GF-D8 (cell line): ENCODE measurements at places on chromosomes 12 and 14.
A peak's percentile ranks its signal among the peaks of the same experiment; 100 is the strongest.

- no peak for DNase-seq
Measured at GRCh38 chr14:63470962-63471793, 72.0 kb downstream of the PPP2R5E start.

- no peak for DNase-seq
Measured at GRCh38 chr14:65214741-65215140, 112.4 kb upstream of the MAX start.

GRCh38 chr14:68476212-68477109 is 316.4 kb downstream of the ZFP36L1 start:
- no peak for DNase-seq

DNA sequence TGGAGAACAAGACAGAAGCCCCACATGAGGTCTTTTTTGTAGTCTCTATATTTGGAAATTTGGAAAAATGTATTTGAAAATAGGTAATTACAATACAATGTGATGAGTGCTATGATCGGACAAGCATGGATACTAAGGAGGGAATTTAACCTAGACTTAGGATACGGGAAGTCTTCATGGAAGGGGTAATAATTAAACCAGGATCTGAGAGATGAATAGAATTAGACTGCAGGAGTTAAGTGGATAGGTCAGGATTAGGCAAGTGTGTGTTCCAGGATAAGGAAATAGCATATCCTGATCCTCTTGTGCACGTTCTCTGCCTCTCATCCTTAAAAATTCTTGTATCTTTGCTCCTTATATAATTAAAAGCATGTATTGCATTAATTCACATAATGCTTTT is 223.3 kb upstream of the PRICKLE1 start:
- no peak for DNase-seq

- DNase-seq, result peak; percentile 8
Measured at GRCh38 chr14:21913759-21914158, 240.1 kb upstream of the OR4E1 start.

GRCh38 chr14:28656704-28657255 is 109.8 kb upstream of the FOXG1 start:
- DNase-seq, result no peak

DNA sequence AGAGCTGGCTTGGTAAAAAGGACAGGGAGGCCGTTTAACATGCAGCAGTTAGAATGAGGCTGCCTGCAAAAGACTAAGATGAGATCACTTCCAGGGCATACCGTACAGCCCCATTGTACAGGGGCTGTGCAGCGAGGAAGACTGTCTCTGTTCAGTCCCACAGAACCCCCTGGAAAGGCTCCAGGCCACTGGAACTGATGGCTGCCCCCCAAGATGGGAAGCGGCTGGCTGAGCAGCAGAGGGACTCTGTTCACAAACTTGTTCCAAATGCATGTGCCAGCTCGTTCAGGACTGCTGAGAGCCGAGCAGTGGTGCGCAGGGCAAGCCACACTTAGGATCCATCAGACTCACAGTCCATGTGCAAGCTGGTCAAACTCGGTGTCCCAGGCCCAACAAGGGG is 82.9 kb downstream of the CHGA start:
- no peak for DNase-seq

- no peak for DNase-seq
Measured at GRCh38 chr12:47547077-47547476, 158.8 kb downstream of the RPAP3 start.

GRCh38 chr14:74977164-74977900 is 21.9 kb upstream of the PGF start:
- no peak for DNase-seq

DNA sequence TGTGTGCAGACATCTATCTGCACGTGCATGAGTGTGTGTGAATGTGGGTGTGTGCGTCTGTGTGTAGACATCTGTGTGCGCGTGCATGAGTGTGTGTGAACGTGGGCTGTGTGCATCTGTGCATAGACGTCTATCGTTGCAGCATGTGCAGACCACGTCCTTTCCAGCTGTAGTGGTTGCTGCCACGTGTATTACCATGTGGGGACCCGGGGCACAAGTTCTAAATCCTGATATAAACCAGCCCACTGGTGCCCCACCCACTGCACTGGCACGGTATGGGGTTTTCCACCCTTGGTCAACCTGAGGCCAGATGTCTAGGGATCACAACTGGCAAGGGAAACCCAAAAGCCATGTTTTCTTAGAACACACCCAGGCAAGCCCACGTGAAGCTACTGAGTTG is 197.0 kb downstream of the ANO2 start:
- DNase-seq, result no peak

GRCh38 chr12:82996168-82996812 is 309.6 kb downstream of the TMTC2 start:
- DNase-seq, result no peak

DNA sequence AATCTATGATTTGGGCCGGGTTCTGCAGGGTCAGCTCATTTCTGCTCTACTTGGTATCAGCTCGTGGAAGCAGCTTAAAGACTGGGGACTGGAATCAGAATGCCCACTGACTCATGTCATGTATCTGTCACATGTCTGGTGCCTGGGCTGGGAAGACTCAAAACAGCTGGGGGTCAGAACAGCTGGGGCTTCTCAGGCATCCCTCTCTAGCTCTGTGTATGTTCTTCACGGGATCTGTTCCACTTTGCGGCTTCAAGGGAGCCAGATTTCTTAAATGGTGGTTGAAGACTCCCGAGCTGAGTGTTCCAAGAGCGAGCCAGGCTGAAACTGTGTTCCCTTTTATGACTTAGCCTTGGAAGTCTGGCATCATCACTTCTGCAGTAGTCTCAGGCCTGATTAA is 11.9 kb downstream of the AEBP2 start:
- no peak for DNase-seq

- DNase-seq, result no peak
Measured at GRCh38 chr12:88298761-88299242, 156.7 kb downstream of the TMTC3 start.

DNA sequence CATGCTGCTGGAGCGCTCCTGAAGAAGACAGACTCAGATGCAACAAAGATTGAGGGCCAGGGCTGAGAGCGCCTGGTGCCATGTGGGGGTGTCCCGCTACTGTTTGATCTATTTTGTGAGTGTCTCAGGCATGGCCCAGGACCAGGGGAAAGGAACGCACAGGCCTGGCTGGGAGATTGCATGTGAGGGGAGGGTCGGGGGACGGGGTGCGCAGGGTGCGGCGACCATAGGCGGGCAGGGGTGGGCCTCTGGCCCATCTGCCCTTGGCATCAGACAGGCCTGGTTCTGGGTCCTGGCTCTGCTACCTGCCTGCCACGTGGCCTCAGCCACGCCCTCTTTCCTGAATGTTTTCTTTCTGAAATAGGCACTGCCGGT is 47.5 kb downstream of the BEGAIN start:
- DNase-seq, result no peak

DNA sequence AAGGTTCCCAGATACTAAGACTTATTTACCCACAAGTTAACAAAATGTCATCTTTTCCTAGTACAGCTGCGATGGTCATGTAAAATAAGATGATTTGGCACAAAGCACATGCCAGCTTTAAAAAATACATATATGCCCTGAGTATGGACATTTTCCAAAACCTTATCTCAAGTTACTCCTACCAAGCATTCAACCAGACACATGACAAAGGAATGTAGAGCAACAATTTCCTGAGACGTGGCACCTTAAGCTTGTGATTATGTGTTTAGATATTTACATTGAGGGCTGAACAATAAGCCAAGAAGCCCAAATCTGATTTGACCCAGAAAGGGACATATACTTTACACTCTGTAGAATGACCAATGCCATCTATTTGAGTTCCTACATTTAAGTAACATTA is 24.5 kb upstream of the OVCH1 start:
- no peak for DNase-seq

GRCh38 chr12:67989184-67989920 is at the start of gene IFNG-AS1:
IFNG-AS1 (plus strand) TSS chr12:67989447.
- no peak for DNase-seq

- no peak for DNase-seq
Measured at GRCh38 chr12:71556875-71557274, 106.8 kb downstream of the ZFC3H1 start.

- DNase-seq, result no peak
Measured at GRCh38 chr12:22670762-22671161, 45.8 kb downstream of the ETNK1 start.

DNA sequence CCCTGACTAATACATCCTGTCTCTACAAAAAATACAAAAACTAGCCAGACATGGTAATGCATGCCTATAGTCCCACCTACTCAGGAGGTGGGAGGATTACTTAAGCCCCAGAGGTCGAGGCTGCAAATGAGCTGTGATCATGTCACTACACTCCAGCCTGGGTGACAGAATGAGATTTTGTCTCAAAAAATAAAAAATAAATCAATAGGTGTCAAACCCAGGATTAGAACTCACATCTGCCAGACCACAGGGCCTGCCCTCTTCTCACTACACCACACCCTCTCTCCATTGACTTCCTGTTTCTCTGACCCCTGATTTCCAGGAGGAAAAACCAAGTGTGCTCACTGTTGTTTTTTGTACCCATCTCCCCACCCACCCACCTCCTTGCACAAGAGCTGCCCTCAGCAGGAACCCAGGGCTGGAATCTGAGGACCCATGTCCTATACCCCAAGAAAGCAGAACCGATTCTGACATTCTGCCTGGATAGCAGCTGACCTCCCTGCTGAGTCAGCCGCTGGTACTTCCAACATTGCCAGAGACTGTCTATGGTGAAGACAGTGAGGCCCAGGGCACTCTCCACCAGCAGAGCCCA is 6.2 kb downstream of the CMKLR1 start:
- DNase-seq, result no peak

DNA sequence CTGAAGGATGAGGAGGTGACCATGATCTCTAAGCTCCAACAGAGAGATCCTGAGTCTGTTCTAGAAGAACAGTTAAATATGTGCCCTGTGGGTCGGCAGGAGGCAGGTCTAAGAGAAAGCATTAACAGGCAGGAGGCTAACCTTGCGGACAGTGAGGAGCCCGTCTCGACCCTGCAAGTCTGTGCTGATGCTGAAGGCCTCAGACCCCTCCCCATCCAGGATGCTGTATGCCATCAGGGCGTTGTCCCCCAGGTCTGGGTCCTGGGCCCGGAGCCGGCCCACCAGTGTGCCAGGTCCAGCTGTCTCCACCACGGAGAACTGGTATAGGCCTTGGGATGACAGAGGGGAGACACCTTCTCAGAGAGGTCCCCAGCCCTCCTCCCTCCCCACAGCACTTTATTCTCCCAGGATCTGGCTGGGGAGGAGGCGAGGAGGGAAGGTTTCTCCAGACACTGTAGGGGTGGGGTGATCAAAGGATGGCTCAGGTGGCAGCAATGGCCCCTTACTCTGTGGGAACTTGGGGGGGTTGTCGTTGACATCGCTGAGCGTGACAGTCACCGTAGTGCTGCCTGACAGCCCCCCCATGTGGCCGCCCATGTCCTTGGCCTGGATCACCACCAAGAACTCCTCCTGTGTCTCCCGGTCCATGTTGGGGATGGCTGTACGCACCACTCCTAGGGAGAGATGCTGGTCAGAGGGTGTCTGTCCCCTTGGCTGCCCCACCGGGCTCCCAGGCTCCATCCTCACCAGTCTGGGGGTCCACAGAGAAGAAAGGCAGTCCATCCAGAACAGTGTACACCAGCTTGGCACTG is 3.1 kb downstream of the CDH24 start:
- DNase-seq, result no peak

DNA sequence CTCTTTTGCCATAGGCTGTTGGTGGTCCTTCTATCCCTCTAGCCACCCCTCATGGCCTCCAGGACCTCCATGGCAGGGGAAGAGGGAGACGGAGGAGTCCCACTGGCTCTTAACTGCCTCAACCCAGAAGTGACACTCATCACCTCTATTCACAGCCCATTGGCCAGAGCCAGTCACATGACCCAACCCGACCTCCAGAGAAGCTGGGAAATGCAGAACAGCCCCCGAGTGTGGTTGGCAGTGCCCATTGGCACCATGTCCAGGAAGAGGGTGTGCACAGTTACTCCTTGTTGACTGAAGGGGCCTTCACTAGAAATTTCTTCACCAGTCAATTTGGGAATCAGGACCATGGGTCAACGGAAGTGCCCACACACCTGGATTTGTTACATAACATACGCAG is 17.0 kb upstream of the BCL11B start:
- DNase-seq, result no peak

- DNase-seq, result no peak
Measured at GRCh38 chr14:95496690-95497259, 19.7 kb downstream of the SYNE3 start.

- no peak for DNase-seq
Measured at GRCh38 chr12:49983892-49984291, 11.1 kb downstream of the AQP6 start.

DNA sequence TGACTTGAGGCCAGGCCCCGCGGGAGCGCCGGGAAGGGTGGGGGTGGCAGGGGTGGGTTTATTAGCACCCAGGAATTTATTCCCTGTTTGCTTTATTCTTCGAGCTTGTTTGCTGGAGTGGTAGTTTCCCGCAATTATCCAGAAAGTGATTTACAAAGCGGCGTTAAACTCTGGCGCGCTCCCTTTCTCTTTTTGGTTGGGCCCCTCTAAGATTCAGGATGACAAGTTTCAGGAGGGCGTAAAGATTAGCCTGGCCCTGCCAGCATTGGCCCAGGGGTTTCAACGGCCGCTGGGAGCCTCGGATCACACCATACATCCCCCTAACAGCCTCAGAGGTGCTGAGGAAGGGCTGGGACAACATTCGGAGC is 444 bp upstream of the NKX2-8 start:
- no peak for DNase-seq

DNA sequence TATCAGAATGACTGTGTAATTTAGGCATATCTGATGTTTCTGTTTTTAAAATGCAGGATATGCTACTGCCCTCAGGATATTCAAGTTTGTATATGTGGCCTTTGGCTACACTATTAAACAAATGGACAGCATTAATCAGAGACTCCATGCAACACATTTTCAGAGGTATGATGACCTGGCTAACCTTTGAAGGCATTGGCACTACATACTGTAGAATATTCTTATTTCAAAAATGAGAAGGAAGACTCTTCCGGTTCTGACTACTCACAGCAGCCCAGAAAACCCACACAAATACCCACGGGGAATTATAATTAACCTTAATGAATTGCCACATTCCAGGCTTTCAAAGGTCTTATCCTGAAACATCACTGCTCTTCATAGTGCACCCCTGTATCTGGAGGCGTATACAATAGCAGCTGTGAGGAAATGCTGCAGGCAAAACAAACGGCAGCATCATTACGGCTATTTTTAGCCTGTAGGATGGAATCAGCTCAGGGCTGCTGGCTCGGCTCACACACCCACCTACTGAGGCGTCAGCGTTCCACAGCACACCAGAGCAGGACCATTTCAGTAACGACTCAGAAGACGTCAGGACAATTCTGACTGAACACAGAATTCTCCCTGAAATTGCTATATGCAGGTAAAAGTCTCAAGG is 648.5 kb downstream of the RPS29 start:
- DNase-seq, result no peak

DNA sequence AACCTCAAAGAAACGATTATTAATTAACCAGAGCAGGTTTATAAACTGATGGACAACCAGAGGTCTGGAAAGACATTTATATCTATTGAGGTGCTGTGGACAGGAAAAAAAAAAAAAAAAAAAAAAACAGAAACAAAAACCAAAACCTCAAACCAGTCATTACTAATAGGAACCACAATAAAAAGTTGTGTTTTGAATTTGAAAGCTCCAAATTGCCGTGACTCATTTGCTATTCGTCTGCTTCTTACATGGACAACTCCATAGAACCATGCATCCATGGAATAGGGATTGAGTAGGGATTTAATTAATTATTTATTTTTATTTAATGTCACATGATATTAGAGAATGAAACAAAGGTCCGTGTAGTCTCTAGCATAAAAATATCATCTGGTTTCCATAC is 134.1 kb upstream of the SSTR1 start:
- no peak for DNase-seq

- DNase-seq, result no peak
Measured at GRCh38 chr14:25350802-25351201, 300.9 kb upstream of the STXBP6 start.

- no peak for DNase-seq
Measured at GRCh38 chr14:90587918-90588317, 191.1 kb downstream of the CALM1 start.
